NK-92 treated with Interleukin-12 subunit alpha and Interleukin-12 subunit beta, amount 100 ng/mL, for 24 hours (cell line): ENCODE measurements at places on chromosomes 5 and 9.

DNA sequence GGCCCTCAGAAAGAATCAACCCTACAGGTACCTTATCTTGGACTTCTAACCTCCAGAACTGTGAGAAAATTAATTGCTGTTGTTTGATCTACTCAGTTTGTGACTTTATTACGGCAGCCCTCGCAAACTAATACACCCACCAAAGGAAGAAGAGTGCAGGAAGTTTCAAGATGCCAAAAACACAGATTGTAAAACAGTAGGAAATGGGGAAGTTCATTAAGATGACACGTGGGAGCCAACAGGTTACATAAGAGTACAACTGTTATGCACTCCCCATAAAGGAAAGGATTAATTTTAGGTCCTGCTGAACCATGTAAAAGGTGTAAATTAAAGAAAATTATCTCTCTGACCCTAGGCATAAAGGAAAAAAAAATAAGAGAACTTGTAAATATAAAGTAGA, 294.3 kb downstream of the EPB41L4A start:
- DNase-seq = no peak

DNA sequence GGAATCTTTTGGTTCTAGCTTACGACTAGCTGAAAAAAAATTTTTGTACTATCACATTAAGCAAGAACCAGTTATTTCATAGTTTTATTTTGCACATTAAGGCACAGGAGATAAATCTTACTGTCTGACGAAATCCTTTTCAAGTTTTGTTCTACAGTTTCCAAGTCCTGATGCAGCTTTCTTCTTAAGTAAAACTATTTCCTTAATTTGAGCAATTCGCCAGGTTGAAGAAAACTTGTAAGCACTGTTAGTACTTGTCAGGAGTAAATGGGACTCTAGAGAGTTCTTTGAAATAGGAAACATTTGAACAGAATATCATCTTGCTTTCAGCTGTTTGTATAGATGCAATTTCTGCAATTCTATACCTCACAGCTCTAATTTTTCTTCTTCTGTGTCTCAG, 318.8 kb upstream of the ELAVL2 start:
- no peak for DNase-seq

GRCh38 chr9:69393425-69393824, 68.4 kb downstream of the ENTREP1 start:
- DNase-seq = no peak

GRCh38 chr9:126159430-126160060, 167.1 kb upstream of the MVB12B start:
- DNase-seq = no peak

DNA sequence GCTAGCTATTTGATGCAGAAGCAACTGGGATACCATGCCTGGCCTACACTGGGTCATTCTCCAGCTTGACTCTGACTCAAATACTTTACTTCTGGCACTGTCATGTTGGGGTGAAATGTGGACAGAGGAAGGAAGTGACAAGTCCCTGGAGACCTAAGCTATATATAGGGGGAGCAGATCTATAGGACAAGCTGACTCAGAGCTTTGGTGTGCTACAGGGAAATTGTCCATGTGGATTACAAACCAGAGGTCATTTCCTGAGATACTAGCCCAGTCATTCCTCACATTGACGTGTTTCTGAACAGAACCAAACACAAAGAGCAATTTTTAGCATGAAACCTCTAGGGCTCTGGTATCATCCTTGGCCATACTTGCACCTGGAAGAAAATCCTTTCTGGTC, 531.6 kb upstream of the CLINT1 start:
- DNase-seq = no peak

- DNase-seq = no peak
Measured at GRCh38 chr9:127803507-127804352, 1.0 kb downstream of the FPGS start.

DNA sequence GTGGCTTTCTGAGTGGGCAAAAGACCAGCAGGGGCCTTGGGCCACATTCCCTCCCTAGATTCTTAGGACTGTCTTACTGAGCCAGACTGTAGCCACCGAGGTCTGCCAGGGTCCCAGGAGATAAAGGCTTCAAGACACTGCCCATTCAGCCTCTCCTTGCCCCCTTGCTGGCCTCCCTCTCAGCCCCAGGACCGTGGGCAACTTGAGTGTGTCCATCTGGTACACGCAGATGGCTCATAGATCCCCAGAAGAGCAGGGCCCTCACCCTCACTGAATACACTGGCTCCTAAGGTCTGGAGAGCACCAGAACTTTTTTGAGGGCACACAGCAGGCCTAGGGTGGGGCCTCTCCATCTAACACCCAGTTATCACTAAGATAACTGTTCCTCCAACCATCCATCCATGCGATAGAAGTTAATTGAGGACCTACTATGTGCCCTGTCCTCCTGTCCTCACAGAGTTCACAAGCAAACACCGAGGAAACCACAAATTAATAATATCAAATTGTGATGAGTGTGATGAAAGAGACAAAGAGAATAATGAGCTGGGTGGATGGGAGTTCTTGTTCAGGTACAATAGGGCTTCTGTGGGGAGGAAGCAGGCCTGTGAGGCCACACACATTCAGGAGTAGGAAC, 4.9 kb upstream of the PDGFRB start:
- DNase-seq = no peak

DNA sequence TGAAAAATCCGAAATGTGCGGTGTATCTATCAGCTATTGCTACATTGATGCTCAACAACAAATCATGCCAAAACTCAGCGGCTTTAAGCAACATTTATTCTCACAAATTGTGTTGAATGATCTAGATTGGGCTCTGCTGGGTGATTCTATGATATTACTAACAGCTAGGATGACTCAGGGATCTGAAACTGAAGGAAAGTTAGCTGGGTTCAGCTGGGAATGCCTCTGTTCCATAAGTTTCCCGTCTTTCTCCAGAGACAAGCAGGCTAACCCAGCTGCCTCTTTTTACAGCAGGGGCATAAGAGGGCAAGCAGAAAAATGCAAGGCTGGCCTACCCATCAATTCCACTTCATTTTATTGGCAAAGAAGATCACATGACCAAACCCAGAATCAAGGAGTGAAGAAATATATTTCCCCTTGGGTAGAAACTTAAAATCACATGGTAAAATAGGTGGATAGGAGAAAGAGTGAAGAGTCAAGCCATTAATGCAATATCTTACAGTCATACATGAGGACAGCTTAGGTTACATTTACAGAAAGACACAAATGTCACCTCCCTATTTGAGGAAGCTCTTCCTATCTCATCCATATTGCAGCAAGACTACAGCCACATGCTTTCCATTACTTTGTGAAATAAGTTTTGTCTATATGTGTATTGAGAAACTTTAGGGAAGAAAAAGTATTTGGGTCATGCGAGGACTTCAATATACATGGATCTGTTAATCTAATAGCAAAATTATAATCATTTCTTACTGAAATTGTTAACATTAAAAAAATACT, 30.8 kb downstream of the IL7R start:
- DNase-seq = no peak

GRCh38 chr5:162091336-162091735, 23.8 kb downstream of the GABRG2 start:
- DNase-seq = no peak
